ENCODE measurements at places on chromosomes 1 and 21.
A peak's percentile ranks its signal among the peaks of the same experiment; 100 is the strongest.

GRCh38 chr1:75341537-75341936 is 207.3 kb downstream of the LHX8 start:
- no peak for DNase-seq

DNA sequence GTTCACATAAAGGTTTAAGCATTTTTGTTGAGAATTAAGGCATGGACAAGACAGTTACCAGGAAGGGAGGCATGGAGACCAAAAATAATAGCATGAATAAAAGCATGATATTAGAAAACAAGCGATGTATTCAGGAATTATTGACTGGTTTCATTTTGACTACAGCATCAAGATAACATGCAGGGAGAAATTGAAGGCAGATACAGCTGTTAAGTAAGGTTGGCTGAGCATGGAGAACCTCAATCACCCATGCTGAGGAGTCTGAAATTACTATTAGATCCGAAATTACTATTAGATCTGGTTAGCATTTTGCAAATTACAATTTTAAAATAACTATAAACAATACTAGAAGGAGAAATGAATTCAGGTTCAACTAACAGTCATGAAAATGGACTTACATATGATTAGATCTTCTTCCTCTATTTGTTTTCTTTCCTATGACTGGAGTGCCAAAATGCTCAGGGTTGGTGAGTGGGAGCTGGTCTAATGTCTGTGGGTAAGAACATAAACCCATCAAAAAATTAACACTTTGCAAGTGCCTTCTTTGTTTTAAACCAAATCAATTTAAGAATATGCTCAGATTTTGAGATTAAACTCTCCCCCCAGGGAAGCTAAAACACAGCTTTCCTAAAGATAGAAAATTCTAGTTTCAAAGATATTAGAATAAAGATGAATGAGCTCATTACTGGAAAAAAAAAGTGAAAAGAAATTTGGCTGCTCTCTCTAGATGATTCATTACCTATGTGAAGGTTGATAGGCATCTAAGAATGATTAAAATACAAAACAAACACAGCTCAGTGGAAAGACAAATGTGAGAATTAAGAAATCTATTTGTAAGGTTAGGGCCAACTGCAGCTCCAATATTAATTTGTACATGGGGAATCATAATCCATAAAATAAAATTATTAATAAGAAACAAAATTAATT is 81.7 kb downstream of the ARID4B start:
- DNase-seq, result no peak

DNA sequence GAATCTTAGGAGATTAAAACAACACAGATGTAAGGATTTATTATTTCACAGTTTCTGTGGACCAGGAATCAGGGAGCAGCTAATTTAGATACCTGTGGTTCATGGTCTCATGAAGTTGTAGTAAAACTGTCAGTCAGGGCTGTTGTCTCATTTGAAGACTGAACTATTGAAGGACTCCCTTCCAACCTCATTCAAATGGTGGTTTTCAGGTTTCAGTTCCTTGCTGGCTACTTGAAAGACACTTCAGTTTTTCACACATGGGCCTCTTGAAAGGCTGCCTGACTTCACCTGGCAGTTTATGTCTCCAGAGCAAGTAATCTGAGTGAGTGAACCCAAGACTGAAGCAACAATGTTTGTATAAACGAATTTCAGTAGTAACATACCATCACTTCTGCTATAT is 915.9 kb downstream of the PLA2G4A start:
- DNase-seq, result no peak

DNA sequence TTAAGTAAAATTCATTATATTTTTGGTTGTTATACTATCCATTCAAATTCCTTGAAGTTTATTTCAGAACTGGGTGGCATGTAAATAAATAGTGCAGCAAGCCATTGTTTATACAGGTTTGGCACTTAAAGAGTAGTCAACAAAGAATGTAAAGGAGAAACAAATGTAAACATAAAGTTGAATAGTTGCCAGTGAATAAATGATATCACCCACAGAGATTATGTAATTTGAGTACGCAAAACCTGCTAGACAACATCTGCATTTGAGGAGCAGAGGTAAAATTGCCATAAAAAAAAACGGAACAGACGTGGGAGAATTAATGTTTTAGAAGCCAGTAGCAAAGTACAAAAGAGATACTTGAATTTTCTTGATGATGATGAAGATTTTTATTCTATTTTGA is 111.6 kb downstream of the ADGRL2 start:
- no peak for DNase-seq

DNA sequence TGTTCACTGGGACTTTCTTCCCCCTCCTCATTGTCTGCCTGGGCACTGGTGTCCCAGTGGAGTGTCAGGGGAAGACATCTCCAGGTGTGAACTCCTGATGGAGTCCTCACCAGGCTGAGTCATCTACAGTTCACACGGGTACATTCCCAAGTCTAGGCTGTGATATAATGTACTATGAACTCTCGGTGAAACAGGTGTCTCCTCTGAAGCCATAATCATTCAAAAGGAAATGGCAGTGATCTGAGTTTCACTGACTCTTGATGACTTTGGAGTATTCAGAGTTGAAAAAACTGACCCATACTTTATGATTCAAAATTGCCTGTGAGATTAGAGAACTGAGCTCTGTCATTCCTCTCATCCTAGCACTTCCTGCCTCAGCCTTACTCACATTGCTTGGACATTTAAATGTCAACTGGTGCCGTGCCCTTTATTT is 9.1 kb downstream of the LAMC2 start:
- DNase-seq, result peak; percentile 91

GRCh38 chr21:26043891-26044290 is 126.7 kb downstream of the APP start:
- no peak for DNase-seq

Measured in kidney tubule cell (primary cell).